Caki2 (cell line): ENCODE measurements at places on chromosomes 1 and 21.
A peak's percentile ranks its signal among the peaks of the same experiment; 100 is the strongest.

- no peak for DNase-seq
Measured at GRCh38 chr1:185213091-185213490, 56.1 kb downstream of the SWT1 start.

- DNase-seq: no peak
Measured at GRCh38 chr1:194538453-194538852, 1352.0 kb upstream of the B3GALT2 start.

- DNase-seq: no peak
Measured at GRCh38 chr1:91798740-91799139, 87.2 kb downstream of the TGFBR3 start.

DNA sequence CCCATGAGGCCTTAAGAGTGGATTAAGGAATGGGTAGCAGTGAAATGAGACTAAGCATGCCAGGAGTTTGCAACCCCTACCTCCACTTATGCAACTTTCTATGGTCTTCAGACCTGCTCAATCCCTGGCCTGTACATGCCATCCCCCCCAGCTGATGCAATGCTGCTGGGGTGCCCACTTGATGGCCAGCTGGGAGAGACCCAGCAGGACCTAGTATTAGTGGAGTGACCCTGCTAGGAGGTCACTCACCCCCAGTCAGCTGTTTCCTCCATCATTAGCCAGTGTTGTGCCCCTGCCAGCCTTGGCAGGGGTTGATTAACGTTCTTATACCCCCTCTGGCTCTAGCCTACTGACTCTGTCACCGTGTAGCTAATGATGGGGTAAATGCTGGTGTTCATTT, 236.6 kb downstream of the DYRK1A start:
- no peak for DNase-seq

DNA sequence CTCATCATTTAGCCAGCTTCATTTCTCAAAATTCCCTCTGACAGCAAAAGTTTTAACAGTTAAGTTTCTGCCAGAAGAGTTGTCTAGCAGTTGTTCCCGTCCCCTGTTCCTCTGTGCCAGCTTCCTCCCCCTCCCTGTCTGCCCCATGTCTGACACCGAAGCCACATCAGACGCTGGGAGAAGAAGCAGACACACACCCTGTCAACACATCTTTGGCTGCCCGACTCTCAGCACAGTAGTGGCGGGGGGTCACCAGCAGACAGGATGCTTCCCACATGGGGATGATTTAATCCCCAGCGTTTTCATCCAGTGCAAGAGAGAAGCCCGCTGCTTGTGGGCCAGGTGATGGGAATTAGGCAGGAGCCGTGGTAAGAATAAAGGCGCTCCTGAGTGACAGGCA, 379.4 kb upstream of the RUNX1 start:
- DNase-seq: no peak

GRCh38 chr1:243712242-243712641, 137.8 kb downstream of the AKT3 start:
- DNase-seq: no peak

DNA sequence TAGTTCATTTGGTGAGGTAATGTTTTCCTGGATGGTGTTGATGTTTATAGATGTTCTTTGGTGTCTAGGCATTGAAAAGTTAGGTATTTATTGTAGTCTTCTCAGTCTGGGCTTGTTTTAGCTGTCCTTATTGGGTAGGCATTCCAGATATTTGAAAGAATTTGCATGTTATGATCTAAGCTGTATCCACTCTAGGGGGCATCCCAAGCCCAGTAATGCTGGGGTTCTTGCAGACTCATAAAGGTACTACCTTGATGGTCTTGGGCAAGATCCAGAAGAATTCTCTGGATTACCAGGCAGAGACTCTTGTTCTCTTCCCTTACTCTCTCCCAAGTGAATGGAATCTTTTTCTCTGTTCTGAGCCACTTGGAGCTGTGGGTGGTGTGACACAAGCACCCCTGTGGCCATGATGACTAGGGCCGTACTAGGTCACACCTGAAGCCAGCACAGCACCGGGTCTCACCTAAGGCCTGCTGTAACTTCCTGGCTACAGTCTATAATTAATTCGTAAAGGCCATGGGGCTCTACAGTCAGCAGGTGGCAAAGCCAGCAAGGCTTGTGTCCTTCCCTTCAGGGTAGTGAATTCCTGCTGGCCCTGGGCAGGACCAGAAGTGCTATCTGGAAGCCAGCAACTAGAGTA, 74.8 kb upstream of the PDE4B start:
- DNase-seq: no peak

DNA sequence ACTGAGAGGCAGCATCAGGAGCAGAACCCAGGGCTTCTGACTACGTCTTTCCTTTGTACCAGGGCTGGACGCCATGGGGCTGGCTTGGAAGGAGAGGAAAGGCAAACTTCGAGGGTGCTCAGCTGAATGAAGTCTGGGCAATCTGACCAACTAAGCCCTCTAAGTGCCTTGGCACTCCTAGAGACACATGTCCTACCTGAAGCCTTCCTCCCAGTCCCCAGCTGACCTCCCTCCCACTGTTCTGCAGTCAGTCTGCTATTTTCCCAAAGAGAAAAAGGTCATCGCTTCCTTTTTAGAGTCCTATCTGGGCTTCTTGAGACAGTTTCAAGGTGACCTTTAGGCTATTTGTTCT, 5.2 kb downstream of the SLC9A1 start:
- no peak for DNase-seq

GRCh38 chr1:24878045-24878444, 52.0 kb downstream of the RUNX3 start:
- DNase-seq: no peak

- no peak for DNase-seq
Measured at GRCh38 chr1:14426854-14427253, 171.6 kb upstream of the KAZN start.

- DNase-seq: no peak
Measured at GRCh38 chr1:43577655-43578542, 47.2 kb downstream of the PTPRF start.

DNA sequence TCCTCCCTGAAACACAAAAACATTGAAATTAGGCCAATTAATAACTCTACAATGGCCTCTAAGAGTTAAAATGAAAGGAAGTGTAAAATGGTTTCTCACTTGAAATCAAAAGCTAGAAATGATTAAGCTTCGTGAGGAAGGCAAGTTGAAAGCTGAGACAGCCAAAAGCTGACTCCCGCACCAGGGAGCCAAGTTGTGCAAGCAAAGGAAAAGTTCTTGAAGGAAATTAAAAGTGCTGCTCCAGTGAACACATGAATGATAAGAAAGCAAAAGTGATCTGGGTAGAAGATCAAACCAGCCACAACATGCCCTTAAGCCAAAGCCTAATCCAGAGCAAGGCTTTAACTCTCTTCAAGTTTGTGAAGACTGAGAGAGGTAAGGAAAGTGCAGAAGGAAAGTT, 22.8 kb downstream of the CYYR1 start:
- peak; percentile 33 for DNase-seq

GRCh38 chr1:177384461-177384860, 213.7 kb downstream of the BRINP2 start:
- no peak for DNase-seq

DNA sequence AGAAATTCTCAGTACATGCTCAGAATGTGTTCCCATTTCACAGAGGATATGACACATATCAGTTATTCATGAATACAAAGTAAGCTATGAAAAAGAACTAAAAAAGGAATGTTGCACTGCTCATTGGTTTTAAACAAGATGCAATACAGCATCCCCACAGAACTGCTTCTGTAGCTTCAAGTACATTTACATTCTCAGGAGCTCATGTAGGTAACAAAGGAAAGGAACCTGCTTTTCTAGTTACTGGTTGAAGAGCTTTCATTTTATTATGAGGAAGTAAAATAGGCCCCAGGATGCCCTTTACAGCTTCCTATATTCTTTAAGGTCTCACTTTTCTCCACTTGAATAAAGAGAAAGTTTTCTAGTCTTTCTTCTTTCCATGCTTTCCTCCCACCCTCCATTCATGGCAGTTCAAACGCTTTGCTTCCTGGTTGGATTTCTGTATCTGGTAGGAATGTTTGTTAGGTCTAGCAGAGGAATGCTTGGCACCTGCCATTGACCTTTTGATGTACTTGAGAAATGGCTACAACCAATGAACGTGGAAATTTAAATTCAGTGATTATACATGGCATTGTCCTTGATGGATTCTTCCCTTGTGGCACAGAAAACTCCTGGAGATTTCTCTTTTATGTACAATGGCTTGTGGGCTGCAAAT, 27.1 kb upstream of the KCNK2 start:
- DNase-seq: no peak

DNA sequence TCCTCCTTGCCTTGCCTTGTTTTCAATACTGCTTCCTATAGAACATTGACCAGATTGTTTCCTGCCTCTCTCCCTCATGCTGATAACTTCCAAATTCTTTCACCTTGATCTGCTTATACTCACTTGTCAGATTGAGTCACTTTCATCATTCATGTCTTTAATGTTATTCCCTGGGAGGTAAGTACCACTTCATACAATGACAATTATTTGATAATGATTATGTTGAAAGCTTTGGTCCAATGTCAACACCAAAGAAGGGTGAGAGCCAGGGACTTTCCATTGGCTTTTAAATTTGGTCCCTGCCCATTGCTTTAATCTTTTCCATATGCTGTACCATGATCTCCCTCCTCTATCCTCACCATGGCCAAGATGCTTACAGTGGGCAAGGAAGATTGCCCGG, 137.4 kb downstream of the SYT2 start:
- DNase-seq: no peak

GRCh38 chr1:53299233-53299632, 28.6 kb downstream of the LRP8 start:
- no peak for DNase-seq

DNA sequence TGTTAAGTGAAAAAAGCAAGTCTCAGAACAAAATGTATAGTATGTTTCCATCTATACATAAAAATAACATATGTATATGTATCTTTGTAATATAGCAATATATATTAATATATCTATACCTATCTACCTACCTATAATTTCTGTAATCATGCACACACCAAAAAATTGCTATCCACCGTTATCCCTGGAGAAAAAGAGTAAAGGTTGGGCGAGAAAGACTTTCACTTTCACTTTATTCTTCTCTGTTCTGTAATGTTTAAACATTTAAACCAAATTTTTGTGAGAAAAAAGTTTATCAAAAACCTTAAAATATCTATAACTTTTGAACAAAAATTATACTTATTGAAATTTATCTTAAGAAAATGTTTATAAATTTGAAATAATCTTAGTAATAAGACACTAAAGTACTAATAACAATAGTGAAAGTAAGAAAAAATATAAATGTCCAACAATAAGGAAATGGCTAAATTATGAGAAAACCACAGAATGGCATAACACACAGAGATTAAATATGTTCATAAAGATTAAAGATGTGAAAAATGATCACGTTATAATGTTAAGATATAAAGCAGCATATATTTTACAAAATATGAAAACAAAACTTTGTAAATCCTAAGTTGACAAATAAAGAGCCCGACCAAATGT, 74.0 kb upstream of the LRRC53 start:
- DNase-seq: no peak

- no peak for DNase-seq
Measured at GRCh38 chr1:119978018-119978505, 81.7 kb upstream of the ADAM30 start.

DNA sequence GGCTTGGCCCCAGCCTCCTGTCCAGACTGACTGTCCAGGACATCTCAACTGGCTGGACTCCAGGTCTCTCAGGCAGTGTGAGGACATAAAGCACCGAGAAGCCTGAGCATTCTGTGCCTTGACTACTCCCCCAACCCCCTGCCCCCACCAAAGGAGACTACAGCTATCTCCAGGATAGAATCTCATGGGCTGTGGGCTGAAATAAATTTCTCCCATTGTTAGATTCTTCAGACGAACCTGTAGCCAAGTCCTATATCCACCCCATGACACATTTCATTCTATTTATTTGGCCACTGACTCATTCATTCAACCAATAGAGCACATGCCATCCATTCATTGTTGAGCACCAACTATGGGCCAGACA, 11.4 kb downstream of the VWA5B1 start:
- DNase-seq: no peak

DNA sequence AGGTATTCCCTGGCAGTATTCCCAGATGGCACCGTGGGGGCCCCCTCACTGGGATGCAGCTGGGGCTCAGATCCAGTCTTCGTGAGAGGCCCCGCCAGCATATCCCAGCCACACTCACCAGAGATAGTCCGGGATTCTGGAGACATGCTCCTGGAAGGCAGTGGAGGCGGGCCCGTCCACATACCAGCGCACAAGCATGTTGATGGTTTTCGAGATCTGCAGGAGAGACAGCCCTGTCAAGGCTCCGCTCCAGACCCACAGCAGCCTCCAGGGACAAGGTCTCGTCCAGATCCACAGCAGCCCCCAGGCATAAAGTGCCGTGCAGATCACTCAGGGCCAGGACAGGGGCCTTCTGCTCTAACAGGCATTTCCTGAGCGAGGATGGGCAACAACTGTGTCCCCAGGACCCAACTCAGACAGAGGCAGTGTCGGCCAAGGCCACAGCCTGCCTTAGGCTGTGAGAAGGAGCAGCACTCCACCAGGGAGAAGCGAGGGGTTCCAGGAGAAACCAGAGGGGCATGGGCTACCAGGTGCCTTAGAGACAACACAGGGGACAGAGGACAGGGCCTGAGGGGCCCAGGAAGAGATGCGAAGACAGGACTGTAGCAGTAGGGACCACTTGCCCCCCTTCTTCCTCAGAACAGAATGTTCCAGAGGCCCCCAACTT, 14.8 kb downstream of the LSS start:
- DNase-seq: no peak

DNA sequence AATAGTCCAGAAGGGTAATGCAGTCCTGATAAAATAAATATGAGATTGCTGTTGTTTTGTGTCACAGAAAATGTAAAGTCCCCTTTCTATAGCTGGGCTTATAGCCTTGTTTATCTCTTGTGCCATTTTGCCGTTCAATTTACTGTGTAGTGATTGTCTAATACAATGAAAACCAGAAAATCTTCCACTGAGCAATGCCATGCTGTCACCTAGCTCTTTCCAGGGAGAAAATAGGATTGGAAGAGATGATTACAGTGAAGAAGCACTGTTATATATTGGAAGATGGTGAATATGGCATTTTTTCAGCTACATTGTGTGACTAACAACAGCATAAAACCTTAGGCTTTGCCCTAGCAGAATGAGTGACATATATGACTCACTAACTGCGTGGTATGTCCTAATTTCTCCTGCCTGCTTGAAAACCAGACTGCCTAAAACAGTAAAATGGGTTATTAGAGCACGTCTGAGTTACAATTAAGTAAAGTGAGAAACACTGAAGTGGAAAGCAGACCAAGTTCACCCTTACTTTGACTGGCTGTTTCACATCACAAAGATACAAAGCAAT, 332.4 kb upstream of the ZP4 start:
- no peak for DNase-seq

DNA sequence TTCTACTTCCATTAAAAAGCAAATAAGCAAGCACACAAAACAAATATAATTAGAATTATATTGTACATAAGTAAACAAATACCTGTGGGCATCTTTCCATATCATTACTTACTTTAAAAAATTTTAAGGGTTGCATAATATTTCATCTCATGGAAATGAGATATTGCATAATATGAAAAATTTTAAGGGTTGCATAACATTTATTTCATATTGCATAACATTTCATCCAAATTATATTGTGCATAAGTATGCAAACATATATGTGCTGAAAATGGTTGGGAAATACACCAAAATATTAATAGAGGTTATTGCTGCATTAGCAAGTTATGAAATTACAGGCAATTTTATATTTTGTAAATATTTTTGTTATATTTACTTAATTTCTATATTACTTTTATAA, 213.7 kb downstream of the KCNH1 start:
- DNase-seq: no peak

- DNase-seq: no peak
Measured at GRCh38 chr1:78972723-78973122, 33.8 kb downstream of the ADGRL4 start.
